ENCODE measurements at places on chromosomes 13 and 19.

GRCh38 chr19:50980208-50980607 lies 3.5 kb downstream of the KLK7 start:
- no peak for DNase-seq

- DNase-seq, result no peak
Observed at GRCh38 chr19:16198370-16198651, 600 bp downstream of the AP1M1 start.

GRCh38 chr19:41308450-41309179 lies 1.4 kb upstream of the CCDC97 start:
- peak; percentile 91 for DNase-seq

DNA sequence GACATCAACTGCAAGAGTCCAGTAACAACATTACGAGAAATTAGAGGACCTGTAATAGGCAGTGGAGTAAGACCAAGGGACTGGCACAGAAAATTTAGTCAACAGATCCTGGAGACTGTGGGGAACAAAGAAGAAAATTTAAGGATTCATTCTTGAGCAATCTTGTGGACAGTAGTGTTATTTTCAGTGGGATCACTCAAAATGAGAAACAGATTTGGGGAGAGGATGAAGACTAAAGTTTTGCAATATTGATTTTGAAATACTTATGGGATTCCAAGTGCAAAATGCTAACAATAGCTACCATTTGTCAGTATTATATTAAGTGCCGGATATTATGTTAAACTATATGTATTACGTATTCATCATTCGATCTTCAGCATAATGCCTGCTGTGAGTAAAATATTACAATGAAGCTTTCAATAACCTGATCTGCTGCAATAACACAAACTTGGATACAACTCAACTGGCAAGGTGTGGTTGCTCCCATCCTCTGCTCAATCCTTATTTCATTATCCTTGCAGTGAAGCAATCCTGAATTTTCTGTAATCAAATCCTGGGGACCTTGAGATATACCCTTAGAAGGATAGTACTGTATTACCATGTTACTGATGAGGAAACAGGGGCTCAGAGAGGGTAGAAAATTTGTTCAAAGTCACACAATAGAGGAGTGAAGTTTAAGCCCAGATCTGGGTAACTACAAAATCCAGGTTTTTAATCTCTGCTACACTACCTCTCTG lies 84.2 kb downstream of the SACS start:
- no peak for DNase-seq

DNA sequence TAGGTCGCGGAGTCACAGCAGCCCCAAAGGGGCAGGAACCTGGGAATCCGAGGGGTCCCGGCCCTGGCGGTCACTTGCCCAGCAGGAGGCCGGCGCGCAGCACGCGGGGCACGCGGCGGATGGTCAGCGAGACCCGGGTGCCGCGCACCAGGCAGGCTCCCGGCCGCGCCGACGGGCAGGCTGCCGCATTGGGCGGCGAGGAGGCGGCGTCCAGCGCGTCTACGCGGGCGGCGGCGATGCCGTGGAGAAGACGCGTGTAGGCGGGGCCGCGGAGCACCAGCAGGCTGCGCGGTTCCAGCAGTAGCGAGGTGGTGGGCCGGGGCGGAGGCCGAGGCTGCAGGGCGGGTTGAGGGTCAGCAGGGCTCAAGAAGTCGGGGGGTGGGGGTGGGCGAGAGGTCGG lies 607 bp upstream of the SYNE4 start:
- DNase-seq, result no peak
